HCT116 (cell line): ENCODE measurements at places on chromosomes 1 and 21.

GRCh38 chr1:11722538-11722937 lies 13.4 kb upstream of the AGTRAP start:
- no peaks in the 10 kb centered on the region for H3K27me3 ChIP-seq
- peaks cover 16% of the 10 kb centered on the region for H3K4me1 ChIP-seq
- no peak for DNase-seq
- no peaks in the 10 kb centered on the region for H3K36me3 ChIP-seq
- H3K27ac ChIP-seq: no peak overlapping the region

GRCh38 chr1:193434319-193434718 lies 247.9 kb upstream of the B3GALT2 start:
- no peaks in the 10 kb centered on the region for H3K36me3 ChIP-seq
- no peaks in the 10 kb centered on the region for H3K4me1 ChIP-seq
- H3K4me3 ChIP-seq: no peak overlapping the region
- no peaks in the 10 kb centered on the region for H3K27me3 ChIP-seq

DNA sequence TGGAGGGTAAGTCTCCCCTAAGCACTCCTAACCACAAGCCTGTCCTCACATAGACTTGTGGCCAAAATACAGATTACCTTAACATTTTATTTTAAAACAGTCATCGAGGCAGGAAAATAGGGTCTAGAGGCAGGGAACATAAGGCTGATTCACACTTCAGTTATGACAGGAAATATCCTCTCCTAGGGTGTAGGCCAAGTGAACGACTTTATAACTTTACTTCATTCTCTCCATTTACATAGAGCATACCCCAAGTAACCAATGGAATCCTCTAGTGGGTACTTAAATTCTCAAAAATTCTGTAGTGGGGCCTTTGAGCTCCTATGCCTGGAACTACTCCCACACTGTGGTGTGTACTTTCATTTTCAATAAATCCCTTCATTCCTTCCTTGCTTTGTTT lies 113.0 kb downstream of the WDR3 start:
- DNase-seq: no peak
- no peak overlapping the region for H3K27ac ChIP-seq
- H3K36me3 ChIP-seq: no peaks in the 10 kb centered on the region
- H3K4me3 ChIP-seq: no peak overlapping the region

DNA sequence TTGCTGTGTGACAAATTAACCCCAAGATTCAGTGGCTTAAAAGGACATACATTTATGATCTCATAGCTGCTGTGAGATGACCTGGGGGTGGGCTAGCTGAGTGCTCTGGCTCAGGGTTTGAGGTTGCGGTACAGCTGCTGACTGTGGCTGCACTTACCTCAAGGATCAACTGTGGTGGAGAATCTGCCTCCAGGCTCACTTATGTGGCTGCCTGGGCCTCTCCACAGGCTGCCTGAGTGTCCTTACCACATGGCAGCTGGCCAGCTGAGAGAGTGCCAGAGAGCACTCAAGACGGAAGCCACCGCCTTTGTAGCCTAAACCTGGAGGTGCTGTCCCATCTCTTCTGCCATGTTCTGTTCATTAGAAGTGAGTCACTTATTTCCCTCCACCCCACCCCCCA lies 5.7 kb downstream of the LRRC71 start:
- H3K27me3 ChIP-seq: peaks cover 16% of the 10 kb centered on the region; the same call in 1 of the 2 replicates
- no peak overlapping the region for H3K27ac ChIP-seq

DNA sequence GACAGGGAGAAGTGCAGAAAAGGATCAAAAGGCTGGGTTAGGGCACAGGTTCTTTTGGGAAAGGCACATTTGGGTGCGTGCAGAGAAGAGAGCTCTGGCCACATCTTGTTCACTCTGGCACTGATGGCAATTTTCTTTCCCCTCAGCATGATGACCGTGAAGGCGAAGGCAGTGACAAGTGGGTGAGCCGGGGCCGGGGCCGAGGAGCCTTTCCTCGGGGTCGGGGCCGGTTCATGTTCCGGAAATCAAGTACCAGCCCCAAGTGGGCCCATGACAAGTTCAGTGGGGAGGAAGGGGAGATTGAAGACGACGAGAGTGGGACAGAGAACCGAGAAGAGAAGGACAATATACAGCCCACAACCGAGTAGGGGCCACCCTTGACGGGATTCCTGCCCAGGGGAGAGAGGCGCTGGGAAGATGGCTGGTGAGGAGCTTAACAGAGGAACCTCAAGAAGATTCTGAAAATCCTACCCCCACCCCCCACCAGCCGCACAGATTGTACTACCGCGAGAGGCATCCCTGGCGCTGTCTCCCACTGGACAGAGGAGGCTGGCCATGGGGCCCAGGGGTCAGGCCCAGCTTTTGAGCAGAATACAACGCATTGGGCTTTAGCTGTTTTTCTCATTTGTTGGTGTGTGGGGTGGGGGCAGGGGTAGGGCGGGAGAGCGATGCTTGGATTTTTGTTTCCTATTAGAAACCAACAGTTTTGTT lies 2.4 kb upstream of the SH3D21 start:
- H3K27me3 ChIP-seq: no peaks in the 10 kb centered on the region
- peaks cover 36% of the 10 kb centered on the region for H3K36me3 ChIP-seq
- no peak overlapping the region for H3K27ac ChIP-seq
